ENCODE measurements at places on chromosomes 6 and 20.

- DNase-seq = no peak
Measured at GRCh38 chr20:58875541-58876134, 23.1 kb downstream of the GNAS start.

- no peak for DNase-seq
Measured at GRCh38 chr6:87099472-87099871, 4.6 kb upstream of the CGA start.

- DNase-seq = no peak
Measured at GRCh38 chr6:126233192-126233591, 106.7 kb upstream of the CENPW start.

DNA sequence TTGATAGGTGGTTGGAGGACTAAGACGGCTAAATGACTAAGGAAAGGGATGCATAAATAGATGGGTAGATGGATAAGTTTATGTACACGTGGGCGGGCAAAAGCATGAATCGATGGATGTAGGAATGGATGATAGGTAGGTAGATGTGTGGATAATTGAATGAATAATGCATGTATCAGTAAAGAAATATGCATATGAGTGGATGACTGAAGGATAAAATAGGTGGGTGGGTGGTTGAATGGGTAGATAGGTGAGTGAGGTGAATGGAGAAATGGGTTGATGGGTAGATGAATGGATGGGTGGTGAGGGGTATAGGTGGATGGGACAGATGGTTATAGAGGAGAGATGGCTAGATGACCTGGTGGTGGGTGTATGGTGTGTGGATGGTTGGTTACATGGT lies 20.2 kb downstream of the SLC12A5 start:
- DNase-seq = no peak

GRCh38 chr6:73585566-73586415 lies 65.0 kb upstream of the EEF1A1 start:
- no peak for DNase-seq

DNA sequence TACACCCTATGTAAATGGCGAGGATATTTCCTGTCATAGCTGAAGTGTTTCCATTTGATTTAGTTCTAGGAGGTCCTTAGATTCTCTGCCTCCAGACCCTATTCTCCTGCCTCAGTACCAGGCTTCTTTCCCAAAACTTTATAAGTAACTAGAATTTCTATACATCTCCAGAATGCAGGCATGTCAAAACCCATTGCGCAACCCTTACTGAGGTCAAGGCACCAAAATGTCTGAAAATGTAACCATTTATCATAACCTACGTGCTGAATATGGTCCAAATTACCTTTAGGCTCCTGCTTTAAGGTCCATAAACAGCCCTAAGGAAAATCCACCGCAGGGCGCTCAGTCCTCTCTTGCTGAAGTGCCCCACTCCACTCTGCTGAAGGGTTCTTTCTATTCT lies 37.5 kb upstream of the MC3R start:
- DNase-seq = no peak

Measured in substantia nigra (tissue), 51 donors.